ENCODE measurements at places on chromosomes 16 and 17.
A peak's percentile ranks its signal among the peaks of the same experiment; 100 is the strongest.

GRCh38 chr17:32697728-32698625 lies 178.9 kb downstream of the MYO1D start:
- no peak for DNase-seq

DNA sequence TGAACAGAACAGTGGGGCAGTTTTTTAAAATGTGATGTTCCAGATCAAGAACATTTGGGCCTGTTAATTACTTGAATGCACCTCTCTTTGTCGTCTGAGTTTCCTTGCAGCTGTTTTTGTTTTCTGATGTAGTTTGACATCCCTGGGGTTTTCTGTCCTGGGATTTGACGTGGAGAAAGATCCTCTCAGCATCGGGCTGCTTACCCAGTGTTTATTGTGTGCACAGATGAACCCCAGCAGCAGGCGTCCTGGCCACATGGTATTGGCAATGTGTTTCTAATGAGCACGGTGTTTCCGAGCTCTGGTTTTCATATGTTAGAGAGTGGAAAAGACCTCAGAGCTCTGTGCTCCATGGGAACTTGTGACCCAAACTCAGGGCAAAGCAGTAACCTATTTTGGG lies 191.1 kb upstream of the IRX3 start:
- no peak for DNase-seq

GRCh38 chr17:8283356-8283755 lies 5.1 kb upstream of the RANGRF start:
- no peak for DNase-seq

GRCh38 chr16:4924593-4925292 lies 12.2 kb downstream of the PPL start:
- DNase-seq = no peak

- no peak for DNase-seq
Observed at GRCh38 chr17:80663781-80664206, 119.2 kb downstream of the RPTOR start.

- DNase-seq = no peak
Observed at GRCh38 chr17:9004132-9004960, 17.0 kb upstream of the NTN1 start.

GRCh38 chr17:46147296-46147695 lies 45.9 kb downstream of the KANSL1 start:
- no peak for DNase-seq

- DNase-seq = no peak
Observed at GRCh38 chr17:1485423-1486376, 6.8 kb downstream of the MYO1C start.

GRCh38 chr17:57600074-57600473 lies 145.0 kb downstream of the CCDC182 start:
- DNase-seq = no peak

DNA sequence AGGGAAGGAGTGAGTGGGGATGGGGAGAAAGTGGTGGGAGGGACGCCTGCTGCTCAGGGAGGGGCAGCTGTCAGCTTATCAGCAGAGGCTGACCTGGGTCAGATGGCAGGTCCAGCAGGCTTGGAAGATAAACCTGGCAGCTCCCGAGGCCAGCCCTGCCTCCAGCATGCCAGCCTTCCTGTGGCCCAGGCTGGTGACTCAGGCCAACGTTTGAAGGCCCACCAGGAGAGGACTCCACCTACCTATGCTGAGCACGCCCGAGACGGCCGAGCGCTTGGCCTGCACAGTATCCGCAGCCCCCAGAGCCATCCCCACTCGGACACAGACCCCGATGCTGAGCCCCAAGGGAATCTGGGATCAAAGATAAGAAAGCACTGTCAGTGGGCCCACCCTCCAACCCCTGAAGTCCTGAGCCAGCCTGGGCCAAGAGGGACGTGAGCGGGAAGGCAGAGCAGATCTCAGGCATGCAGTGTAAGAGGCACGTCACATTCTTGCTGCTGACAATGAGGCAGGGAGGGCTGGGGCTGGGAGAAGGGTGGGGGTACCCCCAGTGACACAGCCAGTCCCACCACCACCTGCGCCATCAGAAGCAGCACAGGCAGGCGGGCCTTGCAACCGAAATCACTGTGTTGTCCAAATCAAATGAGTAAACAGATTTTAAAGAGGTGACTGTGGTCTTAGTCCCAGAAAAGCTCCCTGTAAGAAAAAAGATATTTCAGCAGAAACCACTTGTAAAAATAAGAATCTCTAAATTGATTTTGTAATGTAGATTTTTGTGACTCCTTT lies 12.4 kb downstream of the SLC47A2 start:
- no peak for DNase-seq

GRCh38 chr16:69351309-69352027 lies at the start of gene TMED6:
Gene TMED6, minus strand, starts transcription at chr16:69351786. Its CDS starts 33 bp downstream, at chr16:69351753.
- DNase-seq = peak; percentile 39

- DNase-seq = no peak
Observed at GRCh38 chr16:22372882-22373661, 1.3 kb downstream of the CDR2 start.

- DNase-seq = no peak
Observed at GRCh38 chr17:46020998-46021397, 21.9 kb downstream of the STH start.

DNA sequence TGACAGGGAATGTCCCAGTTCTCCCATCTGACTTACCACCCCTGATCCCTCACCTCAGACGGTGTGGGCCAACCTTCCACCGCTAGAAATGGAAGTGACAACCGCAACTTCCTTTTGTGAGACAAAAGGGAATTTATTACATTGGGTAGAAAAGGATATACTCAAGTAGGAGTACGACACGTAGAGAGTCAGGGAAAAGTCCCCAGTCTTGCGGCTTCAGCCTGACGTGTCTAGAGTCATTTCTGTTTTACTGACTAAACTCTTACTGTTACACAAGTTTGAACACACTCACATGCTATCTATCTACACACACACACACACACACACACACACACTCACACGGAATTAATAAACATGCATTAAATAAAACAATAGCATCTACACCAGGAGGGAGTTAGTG lies 178.9 kb downstream of the COPRS start:
- DNase-seq = no peak

GRCh38 chr17:59296190-59296589 lies 35.3 kb upstream of the YPEL2 start:
- no peak for DNase-seq

DNA sequence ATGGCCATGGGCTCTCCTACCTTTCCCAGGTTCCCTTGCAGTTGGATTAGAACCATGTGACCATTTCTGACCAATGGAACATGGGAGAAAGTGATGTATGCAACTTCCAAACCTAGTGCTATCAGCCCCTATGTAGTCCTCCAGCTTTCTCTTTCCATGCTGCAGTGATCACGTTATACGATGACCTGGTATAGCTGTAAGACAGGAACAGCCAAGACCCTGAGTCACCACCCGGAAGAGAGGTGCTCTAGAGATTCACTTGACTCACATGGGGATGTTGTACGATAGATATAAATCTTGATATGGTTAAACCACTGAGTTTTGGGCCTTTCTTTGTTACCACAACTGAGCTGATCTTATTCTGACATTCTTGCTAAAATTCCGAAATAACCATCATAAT lies 65.1 kb downstream of the NOG start:
- DNase-seq = no peak

DNA sequence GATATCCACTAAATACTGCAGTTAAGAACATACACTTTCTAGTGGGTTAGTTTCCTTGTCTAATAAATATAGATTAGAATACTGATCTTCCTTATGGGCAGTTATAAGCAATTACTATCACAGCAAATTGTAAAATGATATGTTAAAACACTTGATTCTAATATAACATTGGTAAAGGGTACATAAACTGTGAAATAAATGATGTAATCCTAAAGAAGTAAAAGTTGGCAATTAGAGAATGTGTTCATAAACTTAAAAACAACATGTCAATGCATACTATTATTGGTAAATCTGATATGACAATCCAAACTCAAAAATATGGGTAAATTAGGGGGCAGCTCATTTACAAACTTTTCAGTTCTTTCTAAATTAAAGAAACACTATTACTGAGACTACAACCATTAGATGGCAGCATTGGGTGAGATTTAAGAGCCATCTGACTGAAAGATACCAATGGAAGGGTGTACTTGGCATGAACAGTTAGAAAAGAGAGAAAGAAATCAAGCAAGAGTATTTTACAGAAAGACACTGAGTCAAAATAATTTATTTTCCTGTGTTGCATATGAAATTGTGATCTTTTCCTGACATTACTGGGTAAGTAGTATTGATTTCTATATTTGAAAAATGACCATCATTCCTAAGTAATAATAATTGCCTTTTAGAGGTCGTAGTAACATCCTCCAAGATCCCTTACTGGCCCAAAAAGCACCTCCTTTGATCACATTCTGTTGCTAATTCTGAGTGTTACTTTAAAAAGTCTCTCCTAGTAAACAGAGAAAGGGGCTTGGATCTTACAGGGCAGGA lies 119.6 kb downstream of the SPAG9 start:
- peak; percentile 17 for DNase-seq

DNA sequence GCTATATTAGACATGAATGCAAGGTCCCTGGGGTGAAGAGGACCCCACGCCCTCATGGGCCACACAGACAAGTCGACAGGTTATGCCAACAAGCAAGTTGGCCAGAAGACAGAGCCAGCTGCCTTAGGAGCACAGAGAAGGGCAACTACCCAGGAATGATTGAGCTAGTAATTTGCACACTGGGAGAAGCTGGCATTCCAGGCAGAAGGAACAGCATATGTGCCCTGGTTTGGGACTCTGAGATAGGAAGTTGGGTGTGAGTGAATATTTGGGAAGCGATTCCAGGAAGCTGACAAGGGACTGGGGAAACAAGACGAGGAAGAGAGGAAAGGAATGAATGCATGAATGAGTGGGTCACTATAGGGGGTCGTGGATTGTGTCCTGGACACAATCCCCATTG lies 203.7 kb upstream of the CDH5 start:
- DNase-seq = no peak

DNA sequence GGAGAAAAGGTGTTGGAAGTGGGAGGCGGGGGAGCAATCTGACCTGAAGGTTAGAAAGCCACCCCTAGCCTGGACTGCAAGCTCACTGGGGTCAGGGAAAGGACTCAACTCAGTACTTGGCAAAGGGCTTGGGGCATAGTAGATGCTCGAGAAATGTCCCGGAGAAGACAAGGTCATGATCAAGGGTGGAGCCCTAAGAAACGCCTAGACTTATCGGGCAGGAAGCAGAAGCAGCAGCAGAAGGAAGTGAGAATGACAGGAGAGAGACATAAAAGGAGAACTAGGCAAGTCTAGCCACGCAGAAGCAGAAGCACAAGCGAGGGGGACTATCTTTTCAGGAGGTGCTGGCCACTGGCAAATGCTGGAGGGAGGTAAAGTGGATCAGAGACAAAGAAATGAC lies 10.2 kb downstream of the COTL1 start:
- DNase-seq = no peak

DNA sequence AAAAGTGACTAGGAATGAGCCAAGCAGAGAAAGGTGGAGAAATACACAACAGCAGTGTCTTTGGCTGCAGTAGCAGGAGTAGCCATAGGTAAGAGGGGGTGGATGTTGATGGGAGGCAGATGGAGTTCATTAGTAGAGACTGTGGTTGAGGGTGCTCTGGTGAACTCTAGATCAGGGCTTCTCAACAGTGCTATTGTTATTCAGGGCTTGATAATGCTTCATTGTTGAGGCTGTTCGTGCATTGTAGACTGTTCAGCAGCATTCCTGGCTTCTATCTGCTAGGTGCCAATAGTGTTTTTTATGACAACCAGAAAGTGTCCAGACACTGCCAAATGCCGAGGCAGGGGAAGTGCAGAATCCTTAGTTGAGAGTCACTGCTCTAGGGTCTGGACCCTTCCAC lies 3.6 kb downstream of the ALKBH5 start:
- DNase-seq = no peak

- DNase-seq = no peak
Observed at GRCh38 chr17:4318186-4318585, 48.3 kb downstream of the UBE2G1 start.

GRCh38 chr17:76467366-76467765 lies at the start of gene AANAT:
Gene AANAT, plus strand, starts transcription at chr17:76467603. Its CDS starts 1,144 bp downstream, at chr17:76468747.
- DNase-seq = peak; percentile 81

DNA sequence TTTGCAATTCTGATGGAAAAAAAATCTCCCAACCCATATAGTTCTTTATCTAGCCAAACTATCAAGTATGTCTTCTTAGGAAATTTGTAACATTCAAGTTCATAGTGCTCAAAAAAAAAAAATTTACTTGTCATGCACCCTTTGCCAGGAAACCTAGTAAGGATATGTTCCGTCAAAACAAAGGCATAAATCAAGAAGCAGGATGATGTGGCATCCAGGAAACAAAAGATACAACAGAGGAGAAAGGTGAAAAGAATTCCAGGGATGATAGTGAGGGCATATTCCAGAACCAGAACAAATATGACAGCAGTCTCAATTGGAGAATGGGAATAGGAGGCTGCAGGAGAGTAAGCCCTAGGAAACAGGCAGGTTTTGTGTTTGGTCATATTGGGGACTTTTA lies 104.6 kb downstream of the SPAG9 start:
- no peak for DNase-seq

GRCh38 chr17:6456321-6456720 lies 12.1 kb downstream of the PIMREG start:
- no peak for DNase-seq

DNA sequence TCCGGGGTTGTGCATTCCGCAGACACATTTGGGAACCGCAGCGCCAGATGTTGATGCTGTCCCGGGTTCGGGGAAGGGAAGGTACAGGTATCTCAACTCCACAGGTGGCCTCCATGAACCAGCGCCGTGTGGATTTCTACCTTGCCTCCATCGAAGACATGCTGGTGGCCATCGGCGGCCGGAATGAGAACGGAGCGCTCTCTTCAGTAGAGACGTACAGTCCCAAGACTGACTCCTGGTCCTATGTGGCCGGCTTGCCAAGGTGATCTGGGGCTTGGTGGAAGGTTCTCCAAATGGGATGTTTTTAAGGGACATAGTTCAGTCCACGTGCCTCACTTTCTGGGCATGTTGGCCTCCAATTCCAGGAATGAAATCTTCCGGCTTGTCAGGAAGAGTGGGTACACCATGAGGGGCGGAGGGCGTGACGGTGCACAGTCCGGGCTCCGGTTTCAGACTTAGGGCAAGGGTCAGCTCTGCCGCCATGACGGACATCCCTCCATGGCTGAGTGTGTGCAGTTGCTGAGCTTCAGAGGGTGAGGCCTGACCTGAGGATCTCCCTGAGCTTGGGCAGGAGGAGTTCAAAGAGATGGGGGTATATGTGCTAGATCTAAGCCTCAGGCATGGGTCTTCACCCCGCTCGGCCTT lies 11.5 kb downstream of the KLHL36 start:
- no peak for DNase-seq

- peak; percentile 10 for DNase-seq
Observed at GRCh38 chr16:84735849-84736586, 36.2 kb downstream of the USP10 start.

DNA sequence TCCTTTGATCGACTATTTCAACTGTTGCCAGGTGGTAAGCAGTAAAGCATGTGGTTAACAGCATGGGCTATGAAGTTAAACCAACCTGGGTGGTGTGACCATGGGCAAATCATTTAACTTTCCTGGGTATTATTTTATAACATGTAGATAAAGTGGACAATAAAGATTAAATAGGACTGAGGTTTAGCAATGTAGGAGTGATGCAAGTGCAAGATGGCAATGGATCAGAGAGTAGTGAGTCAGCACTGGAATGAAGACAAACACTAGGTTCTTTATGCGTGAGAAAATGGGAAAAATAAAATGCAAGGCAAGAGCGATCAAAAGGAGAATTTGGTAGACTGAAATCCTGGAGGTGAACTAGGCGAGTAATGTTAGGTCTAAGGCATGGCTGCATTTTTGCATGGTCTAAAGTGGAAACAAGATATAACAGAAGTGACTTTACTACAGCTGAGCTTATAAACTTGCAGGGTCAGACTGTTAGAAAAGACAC lies 222.4 kb upstream of the AXIN2 start:
- DNase-seq = no peak

GRCh38 chr16:27785307-27785678 lies 235.3 kb downstream of the KATNIP start:
- DNase-seq = no peak

- no peak for DNase-seq
Observed at GRCh38 chr17:28505986-28506665, at the start of gene FOXN1. Gene FOXN1, plus strand, starts transcription at chr17:28506348. Its CDS starts 17,622 bp downstream, at chr17:28523970.

Data from DMS 273 treated with DMSO at 0.1 percent for 48 hours (cell line).